MV-4-11 (cell line): ENCODE measurements at places on chromosomes 3 and 15.

- DNase-seq: no peak
Measured at GRCh38 chr3:46544771-46545503, 21.2 kb downstream of the LRRC2 start.

GRCh38 chr15:97085731-97086130 is 755.2 kb downstream of the NR2F2 start:
- no peak for DNase-seq

DNA sequence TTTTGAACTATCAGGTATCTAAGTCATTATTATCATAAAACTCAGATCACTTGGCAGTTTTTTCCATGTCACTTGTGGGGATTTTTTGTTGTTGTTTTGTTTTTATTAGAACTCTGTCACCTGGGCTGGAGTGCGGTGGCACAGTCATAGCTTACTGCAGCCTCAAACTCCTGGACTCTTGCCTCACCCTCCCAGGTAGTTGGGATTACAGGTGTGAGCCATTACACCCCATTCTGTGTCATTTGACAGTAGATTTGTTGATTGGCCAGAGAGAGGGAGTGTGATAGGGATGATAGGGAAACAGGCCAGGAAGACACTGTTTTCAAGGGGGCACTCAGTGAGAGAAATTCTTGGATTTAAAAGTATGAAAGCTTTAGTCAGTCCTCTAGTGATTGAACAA is 54.7 kb upstream of the SCAANT1 start:
- DNase-seq: no peak

DNA sequence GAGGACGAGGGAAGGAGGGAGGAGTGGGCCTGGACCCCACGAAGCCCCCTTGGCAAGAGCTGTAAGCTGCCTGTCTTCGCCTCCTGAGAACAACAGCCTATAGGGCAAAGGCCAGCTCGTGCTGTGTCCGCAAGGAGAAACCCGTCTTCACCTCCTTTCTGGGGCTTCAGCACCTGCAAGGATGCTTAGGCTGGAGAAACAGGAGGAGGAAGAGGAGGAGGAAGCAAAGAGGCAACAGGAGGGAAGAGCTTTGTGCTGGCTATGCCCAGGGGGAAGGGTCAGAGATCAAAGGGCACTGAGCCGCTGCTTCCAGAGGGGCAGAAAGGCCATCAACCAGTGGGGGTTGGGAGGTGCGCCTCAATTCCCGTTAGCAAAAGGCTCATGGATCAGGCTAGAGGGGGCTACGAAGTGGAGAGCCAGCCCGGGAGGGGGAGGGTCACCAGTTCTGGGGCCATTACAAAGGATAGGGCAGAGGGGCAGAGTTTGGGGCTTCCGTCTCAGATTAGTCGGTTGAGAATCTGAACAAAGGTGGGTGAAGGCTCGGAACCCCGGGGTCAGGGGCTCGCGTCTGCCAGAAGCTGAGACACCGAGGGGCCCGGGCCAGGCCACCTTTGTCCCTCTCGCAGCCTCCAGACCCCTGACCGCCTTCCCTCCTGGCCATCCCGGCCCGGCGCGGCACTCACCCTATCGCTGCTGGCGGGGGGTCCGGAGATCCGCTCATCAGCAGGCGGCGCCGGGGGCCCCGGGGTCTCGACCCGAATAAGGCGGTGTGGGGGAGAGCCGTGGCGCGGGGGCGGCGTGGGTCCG is 792 bp downstream of the SHF start:
- DNase-seq: no peak

- no peak for DNase-seq
Measured at GRCh38 chr3:186683979-186684378, 18.2 kb downstream of the HRG start.

- DNase-seq: no peak
Measured at GRCh38 chr15:76433798-76434400, 97.3 kb downstream of the ISL2 start.

GRCh38 chr15:46644501-46645481 is 1010.0 kb downstream of the SQOR start:
- DNase-seq: no peak

- no peak for DNase-seq
Measured at GRCh38 chr3:72033666-72034428, 248.9 kb upstream of the PROK2 start.

DNA sequence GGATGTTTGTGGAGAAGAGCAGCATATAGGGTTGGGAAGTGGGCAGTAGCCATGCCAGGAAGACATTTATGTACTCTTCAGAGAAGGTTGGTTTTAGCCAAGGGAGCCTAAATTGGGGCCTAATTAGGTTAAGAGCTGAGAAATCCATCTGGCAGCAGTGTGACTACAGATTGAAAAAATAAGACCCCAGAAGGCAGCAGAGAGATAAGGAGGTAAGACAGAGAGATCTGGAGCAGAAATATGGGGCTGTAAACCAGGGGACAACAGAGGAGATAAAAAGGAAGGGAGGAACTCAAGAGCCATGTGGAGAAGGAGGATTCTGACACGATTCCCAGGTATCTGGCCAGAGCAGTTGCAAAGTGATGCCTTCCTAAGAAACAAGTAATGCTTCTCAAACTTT is 23.3 kb downstream of the LYSMD2 start:
- DNase-seq: no peak

DNA sequence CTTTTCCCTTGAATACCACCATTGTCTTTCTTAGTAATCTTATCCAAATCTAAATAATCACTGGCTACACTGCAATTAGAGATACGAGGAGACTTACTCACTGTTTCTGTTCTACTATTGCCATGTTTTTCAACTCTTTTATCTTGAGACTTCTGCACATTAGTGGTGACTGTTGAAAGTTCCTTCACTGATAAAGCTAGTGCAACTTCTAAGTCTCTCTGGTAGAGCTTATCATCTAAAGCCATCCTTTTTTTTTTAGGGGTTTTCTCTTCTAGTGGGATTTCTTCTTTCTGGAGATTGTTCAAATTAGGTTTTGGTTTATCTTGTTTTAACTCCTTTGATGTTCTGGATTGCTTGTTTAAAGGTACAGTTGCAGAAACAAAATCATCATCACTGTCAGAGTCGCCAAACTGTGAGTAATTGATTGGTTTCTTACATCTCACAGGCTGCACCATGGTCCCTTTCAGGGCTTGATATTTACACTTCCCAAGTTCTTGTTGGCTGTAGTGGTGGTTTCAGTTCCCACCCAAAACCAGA is 37.7 kb downstream of the NCK1 start:
- DNase-seq: peak; percentile 38

- peak; percentile 97 for DNase-seq
Measured at GRCh38 chr3:161770484-161771386, 274.1 kb downstream of the OTOL1 start.

- no peak for DNase-seq
Measured at GRCh38 chr15:55990998-55991397, 2.4 kb downstream of the NEDD4 start.

GRCh38 chr15:70271422-70272088 is 173.8 kb upstream of the TLE3 start:
- DNase-seq: peak; percentile 91

- no peak for DNase-seq
Measured at GRCh38 chr3:109772520-109772919, 435.2 kb upstream of the DPPA4 start.

DNA sequence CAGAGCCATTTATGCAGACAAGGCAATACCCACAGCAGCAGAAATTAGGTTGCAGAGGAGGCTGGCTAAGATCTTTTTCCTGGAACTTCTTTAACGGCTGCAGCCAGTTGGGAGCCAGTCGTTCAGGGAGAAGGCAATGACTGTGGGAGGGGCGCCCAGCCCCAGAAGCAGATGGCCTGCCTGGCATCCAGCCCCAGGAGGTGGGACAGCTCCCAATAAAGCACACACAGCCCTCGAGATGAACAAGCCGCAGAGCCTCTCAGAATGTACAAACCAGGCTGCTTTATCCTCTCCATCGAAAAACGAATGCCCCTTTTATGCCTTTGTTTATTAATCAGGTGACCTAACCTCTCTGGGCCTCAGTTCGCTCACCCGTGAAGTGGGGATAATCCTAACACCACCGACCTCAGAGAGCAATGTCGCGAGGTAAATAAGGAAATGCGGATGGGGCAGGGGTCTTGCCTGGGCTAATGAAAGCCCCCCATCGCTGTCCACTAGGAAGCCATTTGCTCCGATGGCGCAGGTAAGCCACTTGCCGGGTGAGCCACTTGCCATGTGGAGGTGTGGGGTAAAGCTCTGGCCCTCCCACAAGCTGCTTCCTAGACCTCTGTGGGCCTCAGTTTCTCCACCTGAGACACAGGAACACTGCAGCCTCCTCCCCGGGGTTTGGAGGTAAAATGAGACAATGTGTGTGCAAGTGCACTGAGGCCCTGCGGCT is 35.8 kb downstream of the MGLL start:
- peak; percentile 22 for DNase-seq

DNA sequence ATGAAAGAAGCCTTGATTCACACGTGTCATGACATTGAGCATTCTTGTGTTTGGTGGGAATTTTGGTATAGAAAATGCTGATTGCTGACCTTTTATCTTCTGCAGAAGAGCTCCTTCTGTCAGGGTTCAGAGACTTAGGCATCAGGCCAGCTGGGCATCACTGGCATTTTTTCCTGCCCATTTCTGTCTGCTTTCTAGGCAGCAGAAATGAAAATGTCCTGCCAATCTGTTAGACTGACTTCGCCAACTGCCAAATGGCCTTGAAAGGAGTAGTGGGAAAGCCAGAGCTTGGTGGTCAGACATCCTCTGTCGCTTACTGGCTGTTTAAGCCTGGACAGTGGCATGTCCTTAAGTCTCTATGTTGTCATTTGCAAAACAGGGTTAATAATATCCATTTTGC is 57.4 kb downstream of the EEFSEC start:
- no peak for DNase-seq

GRCh38 chr3:55446850-55447249 is 40.3 kb downstream of the WNT5A start:
- DNase-seq: no peak

DNA sequence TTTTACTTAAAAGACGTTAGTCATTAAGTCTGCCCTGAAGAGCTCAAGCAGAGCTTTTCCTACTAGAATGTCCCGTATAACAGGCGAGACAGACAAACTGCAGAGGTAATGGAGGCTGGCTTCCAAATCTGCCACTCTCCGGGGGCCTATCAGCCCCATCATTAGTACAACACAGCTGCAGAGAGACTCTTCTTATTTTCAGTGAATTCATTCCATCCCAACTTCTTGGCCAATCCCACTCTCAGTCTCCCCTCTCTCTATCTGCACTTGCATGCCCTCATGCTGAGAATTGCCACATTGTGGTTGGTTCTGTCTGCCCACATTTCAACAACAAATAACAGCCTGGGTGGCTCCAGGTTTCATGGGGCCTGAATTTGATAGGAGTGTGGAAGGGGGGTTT is 412.7 kb downstream of the ERC2 start:
- no peak for DNase-seq
